ENCODE measurements at places on chromosomes 6 and 20. TPM values are rescaled to one million over a fixed set of nuclear protein-coding genes. Genes with fewer than 3 reads are reported as not detected.
A peak's percentile ranks its signal among the peaks of the same experiment; 100 is the strongest.

DNA sequence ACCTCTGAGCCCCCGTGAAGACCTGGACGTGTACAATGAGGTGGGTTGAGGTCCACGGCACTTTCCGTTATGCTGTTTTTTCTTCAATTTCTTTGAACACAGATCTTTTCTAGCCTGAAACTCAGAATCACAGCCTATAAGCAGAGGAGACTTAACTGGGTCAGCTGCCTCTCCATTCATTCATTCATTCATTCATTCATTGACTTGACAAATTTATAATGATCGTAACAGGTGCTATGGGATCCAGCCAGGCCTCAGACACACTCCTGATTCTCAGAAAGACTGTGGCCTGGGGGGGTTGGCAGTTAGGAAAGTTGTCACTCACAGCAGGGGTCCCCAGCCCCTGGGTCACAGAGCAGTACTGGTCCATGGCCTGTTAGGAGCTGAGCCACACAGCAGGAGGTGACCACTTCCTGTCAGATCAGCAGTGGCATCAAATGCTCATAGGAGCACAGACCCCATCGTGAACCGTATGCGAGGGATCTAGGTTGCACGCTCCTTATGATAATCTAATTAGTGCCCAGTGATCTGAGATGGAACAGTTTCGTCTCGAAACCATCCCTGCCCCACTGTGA is 38.6 kb upstream of the IRF4 start:
- DNase-seq: peak; percentile 61

SLC22A23 gene
- total RNA-seq: 8.1 TPM

- DNase-seq: no peak
These were observed 2.5 kb upstream of the HLA-DRA start for GRCh38 chr6:32436995-32437836.

DNA sequence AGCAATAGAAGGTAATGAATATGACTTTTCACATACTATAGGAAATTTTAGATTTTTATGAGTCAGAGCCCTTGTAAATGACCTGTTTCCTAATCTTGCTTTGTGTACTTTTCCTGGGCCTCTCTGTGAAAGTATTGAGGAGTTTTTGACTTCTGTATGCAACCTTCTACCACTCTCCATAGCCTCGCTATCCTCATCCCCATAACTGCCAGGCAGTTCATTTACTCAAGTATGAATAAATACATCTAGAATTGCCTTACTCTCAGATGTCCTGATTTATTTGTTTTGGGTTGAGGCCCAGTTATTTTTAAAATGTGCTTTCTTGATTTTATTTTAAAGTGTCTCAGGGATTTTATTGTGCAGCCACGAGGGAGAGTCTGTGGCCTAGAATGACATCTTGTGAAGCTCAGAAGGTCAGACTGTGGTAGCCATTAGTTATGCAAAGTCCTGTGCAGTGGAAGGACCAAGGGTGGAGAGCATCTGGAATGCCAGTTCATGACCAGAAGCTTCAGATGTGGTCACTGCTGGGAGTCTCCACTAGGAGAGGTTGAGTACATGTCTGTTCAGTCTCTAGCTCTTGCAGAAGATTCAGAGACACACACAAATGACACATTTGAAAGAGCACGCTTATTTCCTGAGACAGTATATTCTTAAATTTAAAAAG is 346.2 kb upstream of the IMPG1 start:
- DNase-seq: no peak

Data from sigmoid colon (tissue), 7 donors.